ENCODE measurements at places on chromosomes 2 and 18. TPM values are rescaled to one million over a fixed set of nuclear protein-coding genes. Genes with fewer than 3 reads are reported as not detected.

DNA sequence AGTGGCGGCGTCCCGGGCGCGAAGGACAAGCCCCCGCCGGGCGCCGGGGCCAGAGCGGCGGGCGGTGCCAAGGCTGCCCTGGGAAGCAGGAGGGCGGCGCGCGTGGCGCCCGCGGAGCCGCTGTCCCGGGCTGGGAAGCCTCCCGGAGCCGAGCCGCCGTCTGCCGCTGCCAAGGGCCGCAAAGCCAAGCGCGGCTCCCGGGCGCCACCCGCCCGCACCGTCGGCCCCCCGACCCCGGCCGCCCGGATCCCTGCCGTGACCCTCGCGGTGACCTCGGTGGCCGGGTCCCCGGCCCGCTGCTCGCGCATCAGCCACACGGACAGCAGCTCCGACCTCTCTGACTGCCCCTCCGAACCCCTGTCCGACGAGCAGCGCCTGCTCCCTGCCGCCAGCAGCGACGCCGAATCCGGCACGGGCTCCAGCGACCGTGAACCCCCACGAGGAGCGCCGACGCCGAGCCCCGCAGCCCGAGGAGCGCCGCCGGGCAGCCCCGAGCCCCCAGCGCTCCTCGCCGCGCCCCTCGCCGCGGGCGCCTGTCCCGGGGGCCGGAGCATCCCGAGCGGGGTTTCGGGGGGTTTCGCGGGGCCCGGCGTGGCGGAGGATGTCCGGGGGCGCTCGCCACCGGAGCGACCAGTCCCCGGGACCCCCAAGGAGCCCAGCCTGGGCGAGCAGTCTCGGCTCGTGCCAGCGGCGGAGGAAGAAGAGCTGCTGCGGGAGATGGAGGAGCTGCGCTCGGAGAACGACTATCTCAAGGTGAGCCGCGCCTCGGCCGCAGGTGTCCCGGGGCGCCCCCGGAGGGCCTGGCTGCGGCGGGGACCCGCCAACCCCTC, 820 bp downstream of the MTCL1 start:
- DNase-seq: no peak

GRCh38 chr2:134123332-134123731, 130.5 kb upstream of the MGAT5 start:
- DNase-seq: no peak

Gene IGFBP5
- total RNA-seq: 161 TPM

DNA sequence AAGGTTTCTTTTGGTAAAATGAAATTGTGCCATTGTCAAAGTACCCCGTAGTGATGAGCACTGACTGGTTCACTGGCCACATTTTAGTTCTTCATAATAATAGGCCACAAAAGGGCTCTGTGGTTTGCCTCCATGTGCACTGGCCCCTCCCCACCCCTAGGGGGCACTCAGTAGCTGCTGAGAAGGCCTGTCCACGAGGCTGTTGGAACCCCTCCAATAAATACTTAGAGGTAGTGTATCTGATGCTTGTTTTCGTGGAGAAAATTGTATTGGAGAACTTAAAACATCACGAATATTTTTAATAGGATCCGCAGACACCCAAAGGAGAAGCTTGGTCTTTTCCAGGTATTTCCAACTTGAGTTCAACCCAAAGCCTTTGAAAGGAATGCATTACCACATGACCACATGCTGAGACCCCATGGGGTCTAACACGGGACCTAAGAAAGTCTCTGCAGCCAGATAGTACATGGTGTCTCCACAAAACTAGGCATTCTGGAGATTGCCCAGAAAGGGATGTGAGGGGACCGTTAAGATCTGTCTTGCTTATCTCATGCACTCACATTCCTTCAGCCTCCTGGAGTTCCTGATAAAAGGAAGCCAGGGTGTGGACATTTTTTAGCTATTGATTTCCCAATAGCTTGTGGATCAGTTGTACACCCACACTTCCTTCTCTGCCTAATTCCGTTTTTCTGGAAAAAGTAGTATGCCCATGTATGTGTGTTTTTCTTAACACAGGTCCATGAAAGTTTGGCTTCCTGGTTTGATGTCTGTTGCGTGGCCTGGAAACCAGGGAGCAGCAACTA, 28.5 kb upstream of the NOSTRIN start:
- DNase-seq: peak; percentile 27

Gene CYTIP
- 18.7 TPM for total RNA-seq

Gene REG1B
- not detected for total RNA-seq

GRCh38 chr2:172588931-172589330, 33.0 kb downstream of the PDK1 start:
- no peak for DNase-seq

GRCh38 chr2:145017149-145017548, 497.2 kb upstream of the ZEB2 start:
- DNase-seq: no peak
